ENCODE measurements at places on chromosomes 11 and 22.

DNA sequence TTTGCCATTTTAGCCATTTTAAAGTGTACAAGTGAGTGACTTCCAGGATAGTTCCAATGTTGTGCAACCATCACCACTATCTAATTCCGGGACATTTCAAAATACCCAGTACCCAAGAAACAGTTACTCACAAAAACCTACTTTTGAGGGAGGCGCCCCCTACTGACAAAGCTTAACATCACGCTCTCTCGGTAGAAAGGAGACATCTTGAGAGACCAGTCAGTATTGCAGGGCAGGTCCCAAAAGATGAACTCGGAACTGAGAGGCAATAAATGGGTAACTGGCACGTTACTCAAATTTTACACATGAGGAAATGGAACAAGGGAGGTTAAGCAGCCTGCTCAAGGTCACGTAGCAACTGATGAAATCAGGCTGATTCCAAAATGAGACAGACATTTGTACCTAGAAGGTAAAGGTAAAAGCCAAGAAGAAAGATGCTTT, 50.0 kb upstream of the POU2AF1 start:
- DNase-seq, result no peak

DNA sequence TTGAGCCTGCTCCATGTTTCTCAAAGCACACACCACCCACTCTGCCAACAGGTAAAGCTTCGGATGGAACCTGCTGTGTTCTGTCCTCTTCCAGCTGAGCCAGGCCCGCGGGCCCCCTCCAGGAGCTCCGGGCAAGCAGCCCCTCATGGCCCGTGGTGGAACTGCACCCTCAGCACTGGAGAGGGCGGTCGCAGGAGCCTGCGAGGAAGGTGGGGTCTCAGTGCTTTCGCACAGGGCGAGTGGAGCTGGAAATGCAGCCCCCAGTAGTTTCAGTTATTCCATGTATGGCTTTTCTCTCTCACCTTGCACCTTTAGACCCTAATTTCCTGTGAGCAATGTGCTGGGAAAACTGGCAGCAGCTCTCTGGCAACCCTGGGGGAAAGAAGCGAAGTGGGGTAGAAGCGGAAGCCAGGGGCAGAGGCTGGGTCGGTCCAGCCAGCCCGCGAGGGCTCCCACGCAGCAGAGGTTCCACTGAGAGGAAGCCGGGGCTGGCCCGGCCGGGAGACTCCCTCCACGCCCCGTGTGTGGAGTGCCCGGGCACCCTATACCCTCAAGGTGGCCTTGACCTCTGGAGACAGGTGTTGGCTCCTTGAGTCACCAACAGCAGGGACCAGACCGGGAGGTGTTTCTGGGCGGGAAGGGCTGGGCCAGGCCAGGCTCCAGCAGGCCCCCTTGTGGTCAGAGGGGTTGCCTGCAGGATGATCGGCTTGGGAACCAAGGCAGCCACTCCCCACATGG, 119.9 kb upstream of the TMEM45B start:
- DNase-seq, result no peak

DNA sequence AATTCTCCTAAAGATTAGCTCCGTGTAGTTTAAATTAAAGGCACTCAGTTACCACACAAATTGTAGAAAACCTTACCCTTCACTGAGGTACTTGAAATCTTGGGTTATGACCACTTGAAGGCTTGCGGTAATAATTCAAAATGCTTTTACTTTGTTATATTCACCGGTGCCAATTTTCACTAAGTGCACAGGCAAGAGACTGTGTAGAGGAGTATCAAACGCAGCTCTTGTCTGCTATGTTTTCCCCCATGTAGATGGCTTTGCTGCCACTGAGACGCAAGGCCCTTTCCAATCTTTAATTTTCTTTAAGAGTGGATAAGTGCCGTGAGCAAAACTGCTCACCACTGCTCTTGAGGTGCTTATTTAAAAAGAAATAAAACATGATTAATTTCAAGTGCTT, 155.8 kb downstream of the CADM1 start:
- no peak for DNase-seq

GRCh38 chr22:44702479-44703198, 635 bp downstream of the PRR5 start:
- no peak for DNase-seq

DNA sequence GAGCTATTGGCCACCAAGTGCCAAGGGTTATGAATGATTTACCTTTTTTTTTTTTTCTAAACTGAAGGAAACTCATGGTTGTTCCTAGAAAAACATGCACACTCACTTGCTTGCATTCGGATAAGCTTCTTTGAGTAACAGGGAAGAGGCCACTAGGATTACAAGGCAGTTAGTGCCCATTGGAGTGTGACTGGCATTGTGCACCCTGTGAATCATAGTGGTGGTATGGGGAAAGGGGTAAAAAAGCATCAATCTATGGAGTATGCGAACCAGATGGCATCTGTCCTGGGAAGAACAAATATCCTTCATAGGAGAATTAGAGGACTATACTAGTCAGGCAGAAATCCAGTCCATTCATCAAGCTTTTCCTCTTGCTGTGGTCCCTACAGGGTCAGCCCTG, 24.2 kb downstream of the CD44 start:
- DNase-seq, result no peak

DNA sequence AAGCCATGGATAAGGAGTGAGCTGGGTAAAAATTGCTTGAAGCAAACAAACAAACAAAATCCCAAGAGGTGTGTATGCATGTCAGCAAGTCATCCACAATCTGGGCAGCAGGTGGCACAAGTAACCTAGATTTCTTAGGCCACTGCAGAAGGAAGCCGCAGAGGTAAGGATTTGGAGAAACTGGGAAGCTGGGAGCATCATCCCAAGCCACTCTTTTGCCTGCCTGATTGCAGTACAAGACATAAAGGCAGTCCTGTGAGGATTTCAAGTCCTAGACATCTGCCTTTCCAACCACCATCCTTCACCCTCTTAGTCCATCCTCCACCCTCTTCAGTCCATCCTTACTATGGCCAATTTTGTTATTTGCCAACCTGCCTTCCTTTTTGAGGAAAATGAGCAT, 67.2 kb upstream of the BMAL1 start:
- DNase-seq, result no peak

DNA sequence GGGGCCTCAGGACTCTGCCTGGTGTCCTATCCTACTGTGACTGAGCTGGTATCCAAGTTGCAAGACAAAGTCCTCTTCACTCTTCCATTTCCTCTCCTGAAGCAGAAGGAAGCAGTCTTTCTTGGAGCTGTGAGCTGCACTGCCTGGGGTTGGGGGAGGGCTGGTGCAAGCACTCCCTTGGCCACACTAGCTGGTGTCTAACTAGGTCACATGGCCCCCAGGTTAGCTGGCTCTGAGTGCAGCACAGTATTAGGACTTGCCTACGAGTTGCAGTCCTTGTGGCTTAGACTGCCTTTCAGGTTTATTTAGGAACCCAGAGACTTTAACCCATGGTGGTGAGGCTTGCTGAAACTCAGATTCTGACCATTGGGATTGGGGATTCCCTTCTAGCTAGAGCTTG, 138.9 kb downstream of the NELL1 start:
- no peak for DNase-seq

DNA sequence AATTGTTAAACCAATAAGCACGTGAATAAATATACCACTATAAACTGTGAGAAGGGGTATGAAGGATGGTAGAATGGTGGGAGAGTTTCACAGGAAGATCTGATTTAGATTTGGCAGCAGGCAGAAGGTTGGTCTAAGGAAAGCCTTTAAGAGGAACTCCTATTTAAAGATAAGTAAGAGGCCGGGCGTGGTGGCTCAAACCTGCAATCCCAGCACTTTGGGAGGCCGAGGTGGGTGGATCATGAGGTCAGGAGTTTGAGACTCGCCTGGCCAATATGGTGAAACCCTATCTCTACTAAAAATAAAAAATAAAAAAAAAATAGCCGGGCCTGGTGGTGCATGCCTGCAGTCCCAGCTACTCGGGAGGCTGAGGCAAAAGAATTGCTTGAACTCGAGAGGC, 45.8 kb upstream of the CXCR5 start:
- DNase-seq, result no peak

DNA sequence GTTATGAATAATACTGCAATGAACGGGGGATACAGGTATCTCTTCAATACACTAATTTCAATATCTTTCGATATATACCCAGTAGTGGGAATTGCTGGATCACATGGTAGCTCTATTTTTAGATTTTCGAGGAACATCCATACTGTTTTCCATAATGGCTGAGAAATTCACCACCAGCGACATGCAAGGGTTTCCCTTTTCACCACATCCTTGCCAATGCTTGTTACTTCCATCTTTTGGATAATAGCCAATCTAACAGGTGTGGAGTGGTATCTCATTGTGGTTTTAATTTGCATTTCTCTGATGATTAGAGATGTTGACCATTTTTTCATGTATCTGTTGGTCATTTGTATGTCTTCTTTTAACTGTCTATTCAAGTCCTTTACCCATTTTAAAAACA, 5.9 kb downstream of the IL10RA start:
- DNase-seq, result no peak

- DNase-seq, result no peak
Measured at GRCh38 chr22:35195226-35195625, 62.1 kb upstream of the HMGXB4 start.

DNA sequence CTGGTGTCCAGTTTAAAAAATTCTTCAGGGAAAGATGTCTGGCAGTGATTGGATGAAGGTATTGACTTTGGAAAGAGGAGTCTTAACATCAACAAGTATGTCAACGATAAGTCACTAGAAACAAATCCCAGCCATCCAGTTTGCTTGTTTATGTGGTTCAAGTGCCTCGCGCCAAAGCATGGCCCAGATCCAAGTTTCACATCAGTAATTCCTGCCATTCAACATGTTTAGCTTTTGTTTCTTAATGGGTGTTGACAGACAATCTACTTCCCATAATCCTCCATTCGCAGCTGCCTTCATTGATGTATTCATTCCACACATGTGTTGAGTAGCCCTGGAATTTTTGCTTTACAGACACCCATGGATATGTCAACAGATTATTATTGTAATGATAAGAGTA, 77.8 kb downstream of the UBASH3B start:
- no peak for DNase-seq

GRCh38 chr11:25787416-25787815, 544.5 kb upstream of the ANO3 start:
- no peak for DNase-seq

DNA sequence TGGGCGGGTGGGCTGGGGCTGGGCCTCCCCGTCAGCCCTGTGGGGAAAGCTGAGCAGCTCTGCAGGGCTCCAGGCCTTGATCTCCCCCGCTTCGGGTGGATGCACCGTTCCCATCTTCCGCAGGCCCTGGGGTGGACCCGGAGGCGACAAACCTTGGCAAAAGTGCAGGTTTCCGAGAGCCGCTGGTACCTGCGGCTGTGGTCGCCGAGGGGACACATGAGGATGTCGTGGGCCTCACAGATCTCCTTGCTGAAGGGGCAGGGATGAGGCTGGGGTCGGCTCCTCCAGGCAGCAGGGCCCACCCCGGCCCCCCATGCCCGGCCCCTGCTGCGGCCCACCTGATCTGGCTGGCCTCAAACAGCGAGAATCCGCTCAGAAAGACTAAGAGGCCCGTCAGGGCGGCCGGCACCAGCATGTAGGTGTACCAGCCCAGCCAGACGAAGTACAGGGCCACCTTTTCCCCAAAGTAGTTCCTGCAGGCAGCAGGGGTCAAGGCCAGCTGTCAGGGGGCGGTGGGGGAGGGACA, 11.8 kb downstream of the ANO9 start:
- no peak for DNase-seq

DNA sequence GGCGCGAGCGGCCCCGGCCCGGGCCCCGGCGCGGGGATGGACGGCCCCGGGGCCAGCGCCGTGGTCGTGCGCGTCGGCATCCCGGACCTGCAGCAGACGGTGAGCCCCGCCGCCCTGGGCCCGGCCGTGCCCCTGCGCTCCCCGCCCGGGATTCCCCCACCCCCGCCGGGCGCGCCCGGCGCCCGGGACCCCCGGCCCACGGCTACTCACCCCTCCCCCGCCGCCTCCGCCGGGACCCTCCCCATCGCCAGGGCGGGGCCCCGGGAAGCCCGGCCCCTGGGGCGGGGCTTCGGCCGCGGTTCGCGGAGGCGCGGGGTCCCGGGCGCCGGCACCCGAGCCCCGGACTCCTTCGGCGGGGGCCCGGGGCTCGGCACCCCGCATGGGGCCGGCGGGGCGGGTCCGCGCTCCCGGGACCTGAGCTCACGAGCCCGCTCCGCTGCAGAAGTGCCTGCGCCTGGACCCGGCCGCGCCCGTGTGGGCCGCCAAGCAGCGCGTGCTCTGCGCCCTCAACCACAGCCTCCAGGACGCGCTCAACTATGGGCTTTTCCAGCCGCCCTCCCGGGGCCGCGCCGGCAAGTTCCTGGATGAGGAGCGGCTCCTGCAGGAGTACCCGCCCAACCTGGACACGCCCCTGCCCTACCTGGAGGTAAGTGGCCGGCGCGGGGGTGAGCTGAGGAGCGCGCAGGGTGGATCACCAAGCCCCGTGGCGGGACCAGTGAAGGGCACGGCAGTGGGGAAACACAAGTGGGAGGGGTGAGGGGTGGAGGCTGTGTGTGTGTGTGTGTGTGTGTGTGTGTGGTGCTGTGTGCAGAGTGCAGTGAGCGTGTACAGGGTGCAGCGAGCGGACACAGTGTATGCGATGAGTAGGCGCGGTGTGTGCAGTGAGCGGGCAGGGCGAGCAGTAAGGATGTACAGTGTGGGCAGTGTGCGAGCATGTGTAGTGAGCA, 2.3 kb downstream of the SHANK3 start:
- no peak for DNase-seq

DNA sequence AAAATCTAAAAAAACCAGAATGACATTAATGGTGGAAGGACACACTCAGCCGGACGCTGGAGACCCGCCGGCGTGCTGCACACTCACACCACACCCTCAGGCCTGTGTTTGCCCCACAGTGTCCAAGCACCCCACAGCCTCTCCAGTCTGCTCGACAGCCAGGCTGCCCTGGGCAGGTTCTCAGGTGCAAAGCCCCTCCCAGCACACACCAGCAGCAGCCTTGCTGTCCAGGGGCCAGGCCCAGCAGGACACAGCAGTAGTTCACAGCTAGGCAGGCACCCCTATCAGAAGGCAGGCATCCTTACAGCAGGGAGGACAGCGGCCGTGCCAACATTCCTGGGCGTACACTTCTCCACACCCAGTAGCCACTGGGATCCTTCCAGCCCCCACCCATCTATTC, 1.7 kb upstream of the SLC25A1 start:
- no peak for DNase-seq

DNA sequence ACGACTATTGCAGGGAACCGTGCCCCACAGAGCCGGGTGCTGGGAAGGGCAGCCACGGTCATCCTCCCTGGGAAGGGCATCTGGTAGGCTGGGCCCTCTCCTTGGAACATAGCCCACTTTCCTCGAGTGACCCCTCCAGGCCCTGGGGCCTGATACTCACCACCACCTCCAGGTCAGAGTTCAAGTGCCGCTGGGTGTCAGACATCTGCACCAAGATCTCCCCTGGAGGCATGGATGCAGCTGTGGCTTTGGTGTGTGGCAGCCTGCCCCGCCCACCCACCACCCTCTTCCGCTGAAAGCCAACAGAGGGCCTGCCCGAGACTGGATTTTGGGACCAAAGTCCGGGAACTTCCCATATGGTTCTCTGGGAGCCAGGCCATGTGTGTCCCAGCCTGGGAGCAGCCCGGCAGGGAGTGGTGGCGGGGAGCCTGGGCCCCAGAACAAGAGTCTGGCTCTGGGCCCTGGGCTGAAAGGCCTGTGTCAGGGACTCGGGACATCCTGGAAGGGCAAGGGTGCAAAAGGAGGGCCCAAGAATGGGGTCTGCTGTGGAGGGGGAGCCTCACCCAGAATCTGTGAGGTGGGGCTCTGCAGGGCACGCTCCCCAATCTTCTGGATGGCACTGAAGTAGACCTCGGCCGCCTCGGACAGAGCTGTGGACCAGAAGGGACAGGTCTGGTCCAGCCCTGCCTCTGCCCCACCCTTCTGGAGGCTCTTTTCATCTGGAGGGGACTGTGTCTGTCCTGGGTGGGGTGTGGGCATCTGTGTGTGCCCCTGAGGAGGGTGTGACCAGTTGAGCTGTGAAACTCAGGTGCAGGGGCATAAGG, 2.6 kb downstream of the BAIAP2L2 start:
- no peak for DNase-seq

- no peak for DNase-seq
Measured at GRCh38 chr22:28379075-28379779, 300.4 kb downstream of the TTC28 start.

Measured in GM12878 (cell line).